Epithelial cell of proximal tubule (primary cell): ENCODE measurements at places on chromosomes 7 and 10.

- DNase-seq = no peak
These were observed 89.0 kb upstream of the PIP4K2A start for GRCh38 chr10:22803261-22803885.

- no peak for DNase-seq
These were observed at the start of gene FAM20C for GRCh38 chr7:191981-192649. Gene FAM20C, plus strand, starts transcription at chr7:192571. Its CDS starts 629 bp downstream, at chr7:193200.

DNA sequence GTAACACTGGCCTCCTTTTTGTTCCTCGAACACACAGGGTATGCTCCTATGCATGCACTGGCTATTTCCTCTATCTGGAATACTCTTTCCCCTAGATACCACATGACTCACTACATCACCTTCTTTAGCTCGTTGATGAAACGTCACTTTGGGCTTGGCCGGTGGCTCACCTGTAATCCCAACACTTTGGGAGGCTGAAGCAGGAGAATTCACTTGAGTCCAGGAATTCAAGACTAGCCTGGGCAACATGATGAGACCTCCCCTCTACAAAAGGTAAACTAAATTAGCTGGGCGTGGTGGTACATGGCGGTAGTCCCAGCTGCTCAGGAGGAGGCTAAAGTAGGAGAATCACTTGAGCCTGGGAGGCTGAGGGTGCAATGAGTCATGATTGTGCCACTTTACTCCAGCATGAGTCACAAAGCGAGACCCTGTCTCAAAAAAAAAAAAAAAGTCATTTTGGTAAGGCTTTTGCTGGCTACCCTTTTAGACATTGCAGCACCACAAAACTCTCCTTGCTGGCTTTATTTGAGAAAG lies 14.5 kb downstream of the ANKIB1 start:
- no peak for DNase-seq

- no peak for DNase-seq
These were observed 93.1 kb downstream of the COBL start for GRCh38 chr7:51223505-51223904.

- no peak for DNase-seq
These were observed 560.5 kb upstream of the MKI67 start for GRCh38 chr10:128686630-128687278.

- DNase-seq = no peak
These were observed 219.3 kb upstream of the PRSS58 start for GRCh38 chr7:142477079-142477651.

DNA sequence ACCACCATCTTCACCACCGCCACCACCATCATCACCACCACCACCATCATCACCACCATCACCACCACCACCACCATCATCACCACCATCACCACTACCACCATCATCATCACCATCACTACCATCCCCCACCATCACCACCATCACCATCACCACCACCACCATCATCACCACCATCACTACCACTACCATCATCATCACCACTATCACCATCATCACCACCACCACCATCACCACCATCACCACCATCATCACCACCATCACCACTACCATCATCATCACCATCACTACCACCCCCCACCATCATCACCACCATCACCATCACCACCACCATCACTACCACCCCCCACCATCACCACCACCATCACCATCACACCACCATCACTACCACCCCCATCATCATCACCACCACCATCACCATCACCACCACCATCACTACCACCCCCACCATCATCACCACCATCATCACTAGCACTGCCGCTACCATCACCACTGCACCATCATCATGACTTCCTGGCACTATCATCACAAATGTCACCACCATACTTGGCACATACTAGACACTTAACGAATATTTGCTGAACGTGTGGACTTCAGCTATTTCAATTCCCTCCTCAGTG lies 25.3 kb upstream of the FZD8 start:
- no peak for DNase-seq

DNA sequence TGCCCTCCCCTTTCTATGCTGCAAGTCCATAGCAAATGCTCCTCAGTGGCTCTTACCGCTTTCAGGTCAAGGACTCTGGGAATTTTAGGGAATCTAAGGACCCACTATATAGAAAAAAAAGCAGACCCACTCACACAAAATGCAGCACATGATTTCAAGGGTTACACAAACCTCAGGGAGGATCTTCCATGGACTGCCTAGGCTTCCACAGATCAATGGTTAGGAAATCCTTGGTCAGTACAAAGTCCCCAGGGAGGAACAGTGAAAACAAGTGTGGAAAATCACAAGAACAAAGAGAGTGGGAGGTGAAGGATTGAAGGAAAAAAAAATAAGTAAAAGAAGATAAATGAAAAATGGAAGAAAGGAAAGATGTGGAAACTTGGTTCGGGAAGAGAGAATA lies 188.4 kb downstream of the AHR start:
- DNase-seq = peak; percentile 40

DNA sequence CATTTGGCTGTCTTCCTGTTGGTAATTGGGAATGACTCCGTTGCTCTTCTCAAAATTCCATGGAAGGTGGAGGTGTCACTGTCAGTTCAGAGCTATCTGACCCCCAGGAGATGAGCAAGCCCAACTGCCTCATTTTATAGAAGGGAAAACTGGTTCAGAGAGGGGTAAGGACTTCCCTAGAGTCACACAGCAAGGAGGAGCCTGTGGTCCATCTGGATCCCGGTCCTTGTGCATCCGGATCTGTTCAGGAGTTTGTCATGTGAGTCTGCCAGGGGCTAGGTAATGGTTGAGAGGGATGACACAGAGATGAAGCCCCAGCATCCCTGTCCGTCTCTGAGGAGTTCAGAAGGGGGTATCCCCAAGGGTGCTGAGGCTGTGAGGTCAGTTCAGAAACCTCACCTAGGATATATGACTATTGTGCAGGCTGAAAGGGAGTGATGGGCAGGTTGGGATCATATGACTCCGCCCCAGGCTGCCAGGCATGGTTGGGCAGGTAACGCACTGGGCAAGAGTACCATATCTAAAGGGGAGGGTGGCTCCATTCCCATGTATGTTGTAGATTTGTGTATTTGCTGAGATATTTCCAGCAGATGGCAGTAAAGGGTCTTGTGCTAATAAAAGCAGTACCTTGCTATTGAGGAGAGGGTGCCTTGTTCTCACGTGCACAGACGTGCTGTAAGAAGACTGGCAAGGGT lies 16.0 kb upstream of the SLC29A3 start:
- DNase-seq = peak; percentile 19

DNA sequence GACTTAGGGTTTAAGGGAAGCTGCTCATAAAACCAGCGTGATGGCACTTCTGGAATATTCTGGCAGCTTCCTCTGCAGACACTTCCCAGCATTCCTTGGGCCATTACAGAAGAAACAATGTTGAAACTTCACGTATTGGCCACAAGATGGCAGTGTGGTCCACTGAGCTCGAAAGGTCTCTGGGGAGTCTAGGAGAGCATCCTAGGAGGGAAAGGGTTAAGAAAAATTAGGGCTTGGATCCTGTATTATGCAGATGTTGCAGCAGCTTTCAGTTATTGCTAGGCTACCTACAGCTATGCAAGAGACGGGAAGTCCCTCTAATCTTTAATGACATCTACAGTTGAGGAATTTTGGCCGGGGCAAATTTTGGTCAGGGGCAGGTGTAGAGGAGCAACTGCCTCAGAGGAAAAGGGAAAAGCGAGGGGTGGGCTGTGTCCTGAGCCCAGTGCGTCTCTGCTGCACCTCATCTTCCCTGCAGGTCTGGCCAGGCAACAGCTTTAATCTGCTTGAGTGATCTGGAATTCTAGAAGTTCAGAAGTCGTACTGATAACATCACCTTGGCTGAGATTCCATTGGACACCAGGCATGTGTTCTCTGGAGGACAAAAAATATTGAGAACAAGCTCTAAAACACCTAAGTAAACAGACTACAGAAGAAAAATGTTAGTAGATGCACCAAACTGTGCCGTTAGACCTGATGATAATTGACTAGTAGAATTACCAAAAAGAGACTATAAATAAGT lies 220.8 kb upstream of the PRSS58 start:
- no peak for DNase-seq

- DNase-seq = peak; percentile 86
These were observed 142.0 kb upstream of the PRKCQ start for GRCh38 chr10:6721964-6722615.
